ENCODE measurements at places on chromosomes 5 and 9.
A peak's percentile ranks its signal among the peaks of the same experiment; 100 is the strongest.

DNA sequence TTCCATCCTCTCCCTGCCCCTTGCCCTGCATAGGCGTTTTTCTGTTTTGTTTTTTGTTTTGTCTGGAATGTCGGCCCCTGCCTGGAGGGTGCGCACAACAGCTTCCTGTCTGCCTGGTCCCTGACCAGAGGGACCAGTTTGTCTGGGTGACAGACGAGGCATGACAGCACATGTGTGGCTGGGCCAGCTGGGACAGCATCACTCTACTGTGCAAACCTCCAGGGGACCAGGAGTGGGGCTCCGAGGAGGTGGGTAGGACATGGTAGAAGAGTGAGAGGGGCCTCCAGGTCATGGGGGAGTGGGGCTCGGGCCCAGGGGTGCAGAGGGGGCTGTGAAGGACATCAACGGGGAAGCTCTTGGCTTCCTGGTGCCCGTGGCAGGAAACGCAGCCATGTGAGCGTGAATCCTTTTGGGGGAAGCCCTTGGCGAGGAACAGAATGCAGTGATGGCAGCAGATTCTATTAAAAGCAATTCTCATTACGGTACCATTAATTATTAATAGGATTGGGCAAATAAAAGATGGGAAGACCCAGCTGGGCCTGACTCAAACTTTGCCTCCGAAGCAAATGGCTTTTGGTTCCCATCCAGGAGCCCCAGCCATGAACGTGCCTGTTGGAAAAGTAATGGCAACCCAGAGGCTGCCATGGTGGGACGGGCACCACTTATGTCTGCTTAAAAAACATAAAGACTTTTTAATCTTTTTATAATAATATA lies 184.4 kb upstream of the IER5L start:
- DNase-seq = peak; percentile 13

DNA sequence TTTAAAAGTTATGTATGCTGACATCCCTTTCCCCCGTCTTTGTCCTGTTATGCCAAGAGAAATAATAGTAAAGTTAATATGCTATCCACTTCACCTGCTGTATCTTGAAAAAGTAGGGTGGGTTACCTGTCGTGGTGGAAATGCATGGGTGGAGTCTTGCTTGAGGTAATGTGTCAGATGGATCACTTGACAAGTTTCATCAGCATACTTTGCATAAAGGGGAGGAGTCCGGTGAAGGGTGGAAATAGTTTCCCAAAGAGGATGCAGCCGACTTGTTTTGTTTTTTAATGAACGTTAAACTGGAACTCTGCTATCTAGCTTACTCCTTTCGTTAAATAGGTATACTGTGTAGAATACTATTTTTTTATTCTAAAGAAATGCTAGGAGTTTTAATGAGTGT lies 9.0 kb upstream of the DMRT3 start:
- no peak for DNase-seq

- no peak for DNase-seq
These were observed 95.9 kb upstream of the MVB12B start for GRCh38 chr9:126230692-126231091.

GRCh38 chr5:53164478-53165165 lies 55.1 kb upstream of the MOCS2 start:
- DNase-seq = no peak

DNA sequence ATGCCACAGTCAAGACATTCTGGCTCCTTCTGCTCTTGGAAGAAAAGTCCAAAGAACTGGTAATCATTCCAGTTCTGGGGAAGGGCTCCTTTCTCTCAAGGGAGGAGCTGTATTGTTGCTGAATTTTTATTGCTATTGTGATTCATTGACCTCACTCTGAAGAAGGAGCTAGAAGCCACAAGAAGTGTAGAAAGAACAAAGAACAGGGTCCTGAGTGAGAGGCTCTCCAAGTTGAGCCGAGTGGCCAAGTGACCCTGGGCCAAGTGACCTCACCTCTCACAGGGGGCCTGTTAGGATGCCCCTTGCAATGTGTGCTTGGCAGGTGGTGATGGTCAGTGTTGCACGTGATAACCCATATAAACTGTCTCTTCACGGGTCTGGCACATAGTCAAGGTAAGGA lies 173.3 kb downstream of the FGF18 start:
- no peak for DNase-seq

GRCh38 chr5:78518365-78519197 lies 130.0 kb downstream of the LHFPL2 start:
- DNase-seq = peak; percentile 69

DNA sequence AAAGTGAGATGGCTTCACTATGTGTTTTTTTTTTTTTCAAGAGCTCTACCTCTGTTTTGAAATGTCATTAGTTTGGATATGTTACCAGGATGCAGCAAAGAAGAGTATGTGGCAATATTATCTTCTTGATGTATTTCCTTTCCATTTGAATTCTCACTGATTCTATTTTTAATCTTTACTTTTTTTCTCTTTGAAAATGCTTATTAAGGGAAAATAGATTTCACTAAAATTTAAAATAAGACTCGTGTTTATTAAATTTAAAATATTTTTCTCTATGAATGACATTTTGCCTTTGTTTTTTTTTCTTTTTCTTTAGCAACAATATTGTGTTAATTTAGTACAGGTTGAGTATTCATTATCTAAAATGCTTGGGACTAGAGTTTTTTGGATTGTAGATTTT lies 29.2 kb downstream of the TENT2 start:
- no peak for DNase-seq

Data from Right ventricle myocardium superior (tissue), 1 donor.